Stimulated activated CD8-positive, alpha-beta memory T cell treated with anti-CD3 and anti-CD28 coated beads, Interleukin-2, amount 100 ng/mL, for 1 hour (primary cell): ENCODE measurements at places on chromosomes 6 and 20.

GRCh38 chr6:103000688-103001087 lies 1607.2 kb downstream of the GRIK2 start:
- no peak for DNase-seq

- DNase-seq, result no peak
These were observed 33.6 kb upstream of the ASF1A start for GRCh38 chr6:118860363-118860762.

GRCh38 chr20:47041396-47041899 lies 146.8 kb downstream of the EYA2 start:
- no peak for DNase-seq

DNA sequence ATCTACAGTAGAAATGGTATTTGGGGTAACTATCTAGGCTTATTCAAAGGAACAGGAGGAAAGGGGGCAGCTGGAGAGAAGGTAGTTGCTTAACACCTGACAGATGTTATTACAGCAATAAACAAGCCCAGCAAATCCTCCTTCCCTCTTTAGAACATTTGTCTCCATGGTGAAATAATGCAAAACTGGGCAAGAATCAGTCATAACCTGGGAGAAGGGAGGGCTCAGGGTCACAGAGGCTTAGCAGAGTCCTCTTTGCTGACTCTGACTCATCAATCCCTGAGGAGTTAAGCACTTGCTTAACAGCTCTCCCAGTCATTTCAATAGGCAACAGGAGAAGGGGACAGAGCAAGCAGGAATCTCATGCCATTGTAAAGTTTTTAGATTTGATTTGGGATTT lies 230.3 kb downstream of the IBTK start:
- no peak for DNase-seq

- no peak for DNase-seq
These were observed 61.8 kb downstream of the LMBRD1 start for GRCh38 chr6:69735027-69735426.

DNA sequence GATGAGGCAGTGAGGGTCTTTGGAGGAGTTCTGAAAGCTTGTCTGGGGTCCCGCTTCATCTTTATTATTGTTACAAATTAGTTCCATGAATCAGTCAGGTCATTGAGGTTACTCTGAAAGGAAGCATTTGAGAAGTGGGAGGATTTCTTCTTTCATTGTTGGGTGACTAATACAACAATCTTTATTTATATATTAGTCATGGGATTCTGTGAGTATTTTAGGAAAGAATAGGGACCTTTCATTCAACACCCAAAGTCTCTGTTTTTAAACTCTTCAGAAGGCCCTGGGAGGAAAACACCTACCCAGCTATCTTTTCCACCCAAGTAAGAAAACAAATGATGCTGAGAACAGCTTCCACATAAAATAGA lies 98.3 kb downstream of the SOD2 start:
- no peak for DNase-seq

DNA sequence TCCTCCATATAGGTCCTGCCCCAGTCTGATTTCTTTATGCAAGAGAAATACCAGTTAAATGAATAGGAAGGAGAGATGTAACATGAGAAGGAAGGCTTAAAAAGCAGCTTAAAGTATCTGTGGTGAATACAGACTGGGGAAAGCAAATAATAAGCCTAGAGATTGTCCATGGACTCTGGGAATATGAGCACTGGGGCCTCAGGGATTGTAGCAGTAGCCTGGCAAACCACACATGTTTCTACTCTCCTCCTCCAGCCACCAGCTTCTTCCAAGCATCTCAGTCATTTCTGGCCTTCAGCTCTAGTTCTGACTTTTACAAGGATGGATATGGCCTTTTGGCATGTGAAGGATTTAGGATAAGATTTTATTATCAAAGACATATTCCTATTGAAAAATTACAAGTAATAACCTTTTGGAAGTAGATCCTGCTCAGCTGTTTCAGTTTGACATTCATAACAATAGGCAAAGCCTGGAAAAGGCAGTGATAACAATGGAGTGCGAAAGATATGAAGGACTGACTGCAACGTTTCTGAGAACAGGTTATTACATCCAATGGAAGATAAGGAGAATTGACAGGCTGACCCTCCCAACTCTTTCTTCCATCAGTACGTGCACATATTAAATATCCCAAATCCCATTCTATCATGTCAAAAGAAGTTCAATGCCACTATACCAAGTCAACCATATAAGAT lies 41.6 kb downstream of the CYP39A1 start:
- DNase-seq, result no peak

DNA sequence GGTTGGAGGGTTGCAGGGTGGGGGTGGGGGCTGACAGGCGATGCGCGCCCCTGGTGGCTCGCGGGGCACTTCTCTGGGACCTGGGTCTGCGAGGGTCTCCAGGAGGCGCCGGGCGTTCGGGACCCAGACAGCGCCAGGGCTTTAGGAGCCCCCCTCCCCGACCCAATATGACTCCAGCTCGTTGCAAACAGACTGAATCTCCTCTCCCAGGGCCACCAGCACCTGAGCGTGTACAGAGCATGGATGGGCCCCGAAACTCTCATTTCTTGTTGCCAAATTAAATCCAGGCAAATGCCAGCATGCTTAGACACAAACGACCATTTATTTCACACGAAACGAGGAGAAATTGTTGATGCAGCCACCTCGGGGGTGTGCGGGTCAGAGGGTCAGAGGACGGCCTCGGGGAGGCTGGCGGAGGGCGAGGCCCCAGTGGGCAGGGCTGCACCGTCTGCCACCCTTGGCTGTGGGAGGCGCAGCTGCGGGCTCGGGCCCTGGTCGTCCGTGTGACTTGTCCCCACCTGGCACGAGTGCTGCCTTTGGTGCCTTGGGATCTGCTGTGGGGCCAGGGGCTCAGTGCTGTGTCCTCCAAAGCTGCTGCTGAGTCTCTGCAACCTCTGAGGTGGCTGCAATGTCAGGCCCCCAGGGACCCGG lies 20.9 kb upstream of the GATA5 start:
- DNase-seq, result no peak

GRCh38 chr6:163904186-163904585 lies 489.7 kb downstream of the QKI start:
- no peak for DNase-seq

- no peak for DNase-seq
These were observed 171.2 kb downstream of the ZDHHC14 start for GRCh38 chr6:157552081-157552747.

GRCh38 chr6:139533573-139534471 lies 159.4 kb upstream of the CITED2 start:
- no peak for DNase-seq

GRCh38 chr20:54416770-54417169 lies 58.6 kb upstream of the DOK5 start:
- no peak for DNase-seq

GRCh38 chr20:14418376-14418775 lies 81.0 kb upstream of the FLRT3 start:
- no peak for DNase-seq

DNA sequence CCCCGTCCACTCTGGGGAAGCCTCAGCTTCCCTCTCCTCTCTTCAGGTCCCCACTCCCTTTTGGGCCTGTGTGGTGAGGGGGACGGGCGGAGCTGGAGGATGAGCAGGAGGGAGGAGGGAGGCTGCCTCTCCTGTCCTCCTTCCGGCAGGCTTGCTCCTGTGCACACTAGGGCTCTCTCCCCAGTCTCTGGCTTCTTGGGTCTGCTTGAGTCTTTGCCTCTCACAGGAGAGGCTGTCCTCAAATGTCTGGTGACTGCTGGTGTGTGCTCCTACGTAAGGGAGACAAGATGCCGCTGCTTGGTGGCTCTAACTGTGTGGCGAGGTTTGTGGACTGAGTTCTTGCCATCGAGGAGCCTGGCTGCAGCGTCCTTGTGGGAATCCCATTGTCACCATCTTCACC lies 8.8 kb upstream of the SMOC2 start:
- DNase-seq, result no peak

DNA sequence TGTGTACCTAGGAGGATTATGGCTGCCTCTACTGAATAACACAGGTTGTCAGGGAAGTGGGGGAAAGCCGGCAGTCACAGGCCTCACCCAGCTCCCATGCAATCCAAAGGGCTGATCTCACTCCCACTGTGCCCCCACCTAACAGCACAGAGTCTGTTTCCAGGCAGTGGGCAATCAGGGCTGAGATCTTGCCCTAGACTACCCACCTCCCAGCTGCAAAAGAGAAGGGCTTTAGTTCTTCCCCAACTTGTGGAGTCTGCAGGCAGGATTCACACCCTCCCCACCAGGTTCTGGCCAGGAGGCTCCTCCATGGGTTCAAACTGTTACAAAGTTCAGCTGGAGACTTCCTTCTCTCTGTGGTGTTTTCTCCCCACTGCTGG lies 66.0 kb upstream of the OLIG3 start:
- no peak for DNase-seq

DNA sequence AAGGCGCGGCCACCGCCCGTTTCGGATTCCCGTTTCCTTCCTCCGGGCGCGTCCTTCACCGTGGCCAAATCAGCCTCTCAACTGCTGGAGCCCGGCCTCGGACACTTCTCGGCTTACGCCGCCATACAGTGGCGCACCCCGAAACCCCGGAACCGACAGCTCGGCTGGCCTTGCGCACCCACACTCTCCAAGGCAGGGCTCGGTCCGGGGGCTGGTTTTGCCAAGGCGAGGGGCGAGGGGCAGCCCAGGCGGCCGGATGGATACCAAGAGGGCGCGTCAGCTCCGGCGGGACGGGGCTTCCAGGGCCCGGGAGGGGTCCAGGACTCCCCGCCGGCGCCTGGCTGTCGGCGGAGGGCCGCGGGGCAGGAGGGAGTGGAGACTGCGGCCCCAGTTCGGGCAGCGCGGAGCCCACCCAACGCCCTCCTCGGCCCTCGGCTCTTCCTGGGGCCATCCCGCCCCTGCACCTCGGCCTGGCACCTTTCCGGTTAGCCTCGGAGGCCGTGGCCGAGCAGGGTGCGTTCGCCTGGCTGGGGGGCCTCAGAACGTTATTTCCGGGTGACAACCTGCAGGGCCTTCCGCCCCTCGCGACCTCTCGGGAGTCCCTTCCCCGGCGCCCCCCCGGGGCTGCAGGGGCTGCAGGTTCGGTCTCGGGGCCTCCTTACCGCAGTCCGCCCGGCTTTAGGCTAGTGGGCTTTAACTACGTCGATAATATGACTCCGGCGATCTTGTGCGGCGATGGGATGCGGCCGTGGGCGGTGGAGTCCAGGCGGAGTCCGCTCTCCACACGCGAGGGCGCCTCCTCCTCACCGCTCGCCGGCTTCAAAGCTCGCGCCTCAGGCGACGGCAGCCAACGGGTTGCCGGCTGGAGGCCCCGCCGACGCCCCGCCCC lies 697 bp upstream of the CEP43 start:
- no peak for DNase-seq

- DNase-seq, result no peak
These were observed 1017.3 kb downstream of the KIF16B start for GRCh38 chr20:15555913-15556312.

- DNase-seq, result peak; percentile 82
These were observed at the start of gene GGT7 for GRCh38 chr20:34872622-34873224. Gene GGT7, minus strand, starts transcription at chr20:34872856. Its CDS starts 41 bp downstream, at chr20:34872815.

- DNase-seq, result no peak
These were observed 282.6 kb upstream of the EYS start for GRCh38 chr6:65989676-65990075.

DNA sequence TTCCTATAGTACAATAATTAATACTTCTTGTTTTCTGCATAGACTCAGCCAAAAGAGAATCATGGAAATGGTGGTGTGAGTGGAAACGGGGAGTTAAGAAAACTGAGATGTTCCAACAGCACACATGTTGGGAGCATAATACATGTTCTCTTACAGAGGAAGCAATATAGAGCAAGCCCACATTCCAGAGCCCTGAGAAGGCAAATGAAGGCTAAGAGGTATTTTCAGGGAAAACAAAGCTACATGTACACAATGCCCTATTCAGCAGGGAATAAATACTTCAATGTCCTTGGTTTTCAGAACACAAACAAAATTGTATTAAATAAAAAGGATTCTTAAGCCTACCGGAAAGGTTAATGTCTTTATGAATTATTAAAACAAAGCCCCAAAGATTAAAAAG lies 35.1 kb upstream of the SMIM8 start:
- DNase-seq, result no peak

DNA sequence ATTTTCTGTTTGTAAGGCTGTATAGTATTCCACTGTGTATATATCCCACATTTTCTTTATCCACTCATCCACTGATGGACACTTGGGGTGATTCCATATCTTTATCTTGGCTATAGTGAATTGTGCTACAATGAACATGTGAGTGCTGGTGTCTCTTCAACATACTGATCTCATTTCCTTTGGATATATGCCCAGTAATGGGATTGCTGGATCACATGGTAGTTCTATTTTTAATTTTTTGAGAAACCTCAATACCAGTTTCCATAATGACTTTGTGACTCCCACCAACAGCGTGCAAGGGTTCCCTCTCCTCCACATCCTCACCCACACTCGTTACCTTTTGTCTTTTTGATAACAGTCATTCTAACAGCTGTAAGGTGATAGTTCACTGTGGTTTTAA lies 166.0 kb downstream of the ARHGAP18 start:
- no peak for DNase-seq

DNA sequence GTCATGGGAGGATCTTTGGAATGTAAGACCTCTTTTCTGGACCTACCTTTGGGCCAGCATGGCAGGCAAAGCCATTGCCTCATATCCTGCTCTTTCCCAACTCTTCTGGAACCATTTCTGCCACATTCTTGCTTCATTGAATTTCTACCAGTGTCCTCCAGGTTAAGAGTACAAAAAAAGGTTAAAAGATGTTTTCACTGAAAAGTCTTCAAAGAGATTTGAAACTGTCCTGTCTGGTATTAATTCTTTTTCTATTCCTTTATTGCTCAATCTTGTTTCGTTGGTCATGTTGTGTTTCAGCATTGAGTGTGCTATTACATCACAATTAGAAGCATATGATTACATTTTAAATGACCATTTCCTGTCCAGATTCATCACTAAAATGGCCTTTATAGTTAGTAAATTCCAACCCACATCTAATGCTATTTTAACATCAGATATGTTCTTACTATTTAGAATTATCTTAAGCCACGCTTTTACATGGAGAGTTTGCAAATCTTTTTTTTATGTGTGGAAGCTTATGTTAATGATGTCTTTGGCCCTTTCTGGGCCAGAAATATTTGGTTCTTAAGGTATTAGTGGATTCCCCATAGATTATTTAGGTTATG lies 450.9 kb downstream of the GJA1 start:
- DNase-seq, result no peak

DNA sequence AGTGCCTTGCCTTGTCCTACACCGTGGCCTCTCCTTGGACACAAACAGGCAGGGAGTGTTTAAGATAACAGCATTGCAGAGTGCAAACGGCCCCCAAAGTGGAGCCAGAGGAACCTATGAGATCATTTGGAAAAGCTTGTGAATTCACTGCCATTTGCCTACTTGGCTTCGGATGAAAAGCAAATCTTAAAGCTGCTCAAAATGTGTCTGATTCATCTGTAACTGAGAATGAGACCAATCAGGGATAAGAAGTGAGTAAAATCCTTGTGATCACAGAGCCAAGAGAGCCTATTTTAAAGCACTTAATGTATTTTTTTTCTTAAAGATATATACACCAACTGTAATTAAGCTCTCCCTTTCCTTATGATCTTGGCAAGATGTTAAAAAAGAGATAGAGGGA lies 65.7 kb upstream of the BACH2 start:
- no peak for DNase-seq

- DNase-seq, result no peak
These were observed 403.8 kb upstream of the SOX4 start for GRCh38 chr6:21189759-21190158.

- DNase-seq, result no peak
These were observed 79.0 kb upstream of the SPACA1 start for GRCh38 chr6:87968435-87969278.

GRCh38 chr6:138106665-138107077 lies 548 bp downstream of the PERP start:
- no peak for DNase-seq
